ENCODE measurements at places on chromosomes 3 and 15.

DNA sequence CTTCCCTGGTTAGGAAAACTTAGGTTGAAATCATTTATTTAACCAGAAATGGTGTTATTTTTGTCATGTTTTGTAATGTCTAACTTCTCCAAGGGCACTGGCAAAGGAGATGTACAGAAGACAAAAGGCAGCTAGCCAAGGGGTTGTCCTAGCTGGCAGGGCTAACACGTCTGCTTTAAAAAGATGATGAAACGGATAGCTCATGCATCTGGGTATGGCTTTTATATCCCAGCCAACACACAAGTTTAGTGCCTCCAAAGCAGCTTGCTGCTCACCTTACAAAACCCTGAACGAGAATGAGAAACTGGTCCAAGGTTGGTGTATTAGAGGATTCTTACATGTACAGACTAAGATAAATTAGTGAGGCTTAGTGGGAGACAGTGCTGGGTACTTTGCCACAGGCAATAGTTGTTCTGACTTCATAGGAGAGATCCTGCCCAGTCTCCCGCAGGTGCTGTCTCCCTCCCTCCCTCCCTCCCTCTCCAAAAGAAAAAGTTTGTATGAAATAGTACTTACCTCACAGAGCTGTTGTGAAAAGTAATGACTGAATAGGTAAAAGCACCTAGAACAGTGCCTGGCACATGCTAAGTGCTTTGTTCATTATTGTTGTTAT lies 47.8 kb downstream of the KCNMB2 start:
- DNase-seq = no peak

DNA sequence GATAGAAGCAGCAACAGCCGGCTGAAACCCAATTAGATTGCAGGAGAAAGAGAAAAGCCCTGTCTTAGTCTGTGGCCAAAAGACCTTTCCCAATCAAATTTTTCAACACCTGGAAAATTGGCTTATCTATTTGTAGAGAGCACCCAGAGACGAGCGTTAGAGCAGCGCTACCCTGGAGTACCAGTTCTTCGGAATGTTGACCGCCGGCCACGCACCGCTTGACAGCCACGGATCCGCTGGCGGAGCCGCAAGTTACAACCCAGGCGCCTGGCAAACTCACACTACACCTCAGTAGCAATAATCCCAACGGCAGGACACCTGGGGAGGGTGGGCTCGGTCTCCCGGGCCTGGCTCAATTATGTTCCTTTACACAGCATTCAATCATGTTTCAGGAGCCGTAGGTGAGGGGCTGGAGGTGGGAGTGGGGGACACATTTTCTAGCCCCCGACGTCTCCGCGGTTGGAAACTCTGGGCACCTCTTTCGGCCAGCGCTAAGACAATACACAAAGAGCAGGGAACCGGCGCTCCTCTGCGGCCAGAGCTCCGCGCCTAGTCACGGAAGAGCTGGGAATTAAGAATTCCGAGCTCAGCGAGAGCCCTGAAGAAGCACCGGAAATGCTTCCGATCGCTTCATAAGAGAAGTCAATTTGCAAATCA lies 1.2 kb downstream of the MB21D2 start:
- peak; percentile 51 for DNase-seq

- DNase-seq = no peak
Observed at GRCh38 chr3:79111375-79112052, 656.3 kb downstream of the ROBO1 start.

DNA sequence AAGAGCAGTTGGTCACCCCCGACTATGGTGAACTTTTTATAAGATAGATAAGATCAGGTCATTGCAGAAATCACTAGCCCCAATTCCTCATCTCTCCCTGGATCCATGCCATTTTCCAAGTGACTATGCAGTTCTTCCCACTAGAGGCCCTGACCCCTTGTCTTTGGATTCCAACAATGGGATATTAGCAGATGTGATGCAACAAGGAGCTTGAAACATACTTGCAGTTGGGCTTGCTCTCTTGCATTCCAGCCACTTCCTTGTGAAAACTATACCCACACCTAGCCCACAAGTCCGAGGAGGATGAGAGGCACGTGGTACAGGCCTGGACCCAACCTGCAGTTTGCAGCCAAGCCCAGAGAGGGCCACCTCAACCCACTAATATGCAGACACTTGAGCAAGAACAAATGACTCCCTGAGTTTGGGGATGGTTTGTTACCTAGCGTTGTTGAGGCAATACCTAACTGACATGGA lies 60.6 kb downstream of the SUCLG2 start:
- DNase-seq = no peak

DNA sequence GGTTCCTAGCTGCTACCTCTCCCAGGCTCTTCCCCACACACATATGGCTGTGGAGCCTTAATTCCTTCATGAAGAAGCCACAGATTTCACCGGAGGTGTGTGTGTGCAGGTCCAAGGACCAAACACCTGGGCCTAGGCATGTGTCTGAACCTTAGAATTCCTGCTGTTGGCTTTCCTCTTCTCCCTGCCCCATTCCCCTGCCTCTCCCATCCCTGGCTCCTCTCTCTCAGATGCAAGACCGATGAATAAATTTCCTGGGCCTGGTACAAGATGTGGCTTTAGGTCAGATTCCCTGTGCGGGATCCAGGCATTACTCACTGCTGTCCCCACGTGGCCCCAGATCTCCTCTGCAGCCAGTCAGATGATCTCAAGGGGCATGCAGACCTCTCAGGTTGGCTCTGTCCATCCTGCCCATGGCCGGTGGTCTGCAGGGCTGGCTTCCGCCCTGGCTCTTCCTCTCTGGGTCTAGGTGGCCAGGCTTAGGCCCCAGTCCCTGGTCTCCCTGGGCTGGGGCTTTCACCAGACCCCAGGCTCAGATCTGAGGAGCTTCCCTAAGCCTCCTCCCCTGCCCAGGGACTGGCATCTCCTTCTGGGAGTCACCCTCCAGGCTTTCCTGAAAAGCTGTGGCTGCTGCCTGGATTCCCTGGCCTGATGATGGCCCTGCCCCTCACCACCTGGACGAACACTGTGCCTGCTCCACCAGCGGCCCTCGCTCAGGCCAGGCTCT lies 20.5 kb downstream of the CCR9 start:
- no peak for DNase-seq

- no peak for DNase-seq
Observed at GRCh38 chr15:57237301-57237642, 139.0 kb upstream of the CGNL1 start.

GRCh38 chr3:42159706-42160472 lies 68.7 kb downstream of the TRAK1 start:
- DNase-seq = no peak

- no peak for DNase-seq
Observed at GRCh38 chr3:480070-480469, 283.5 kb downstream of the CHL1 start.

GRCh38 chr15:63487076-63487757 lies 17.2 kb upstream of the USP3 start:
- DNase-seq = peak; percentile 78

DNA sequence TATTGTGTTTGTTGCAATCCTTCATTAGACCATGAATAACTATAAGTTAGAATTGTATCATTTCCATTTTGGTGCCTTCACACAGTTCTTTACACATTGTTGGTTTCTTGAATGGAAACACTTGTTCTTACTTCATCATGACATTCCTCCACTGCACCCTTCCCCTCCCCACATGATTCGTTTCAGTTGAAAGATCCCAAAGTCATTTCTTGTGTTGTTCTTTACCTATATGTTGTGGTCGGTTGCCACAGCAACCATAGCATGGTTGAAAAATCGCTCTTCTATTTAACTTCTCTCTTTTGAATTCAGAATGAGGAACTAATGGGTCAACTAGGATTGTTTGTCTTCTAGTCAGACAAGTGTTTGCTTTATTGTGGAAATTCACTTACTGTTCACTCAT lies 103.3 kb downstream of the IL1RAP start:
- DNase-seq = peak; percentile 21

- peak; percentile 51 for DNase-seq
Observed at GRCh38 chr3:195150181-195151118, 120.5 kb downstream of the XXYLT1 start.

GRCh38 chr3:104711406-104711805 lies 655.3 kb upstream of the ALCAM start:
- DNase-seq = no peak

GRCh38 chr15:67097930-67098740 lies 32.7 kb downstream of the SMAD3 start:
- DNase-seq = peak; percentile 85

GRCh38 chr3:195093731-195094130 lies 177.2 kb downstream of the XXYLT1 start:
- no peak for DNase-seq

DNA sequence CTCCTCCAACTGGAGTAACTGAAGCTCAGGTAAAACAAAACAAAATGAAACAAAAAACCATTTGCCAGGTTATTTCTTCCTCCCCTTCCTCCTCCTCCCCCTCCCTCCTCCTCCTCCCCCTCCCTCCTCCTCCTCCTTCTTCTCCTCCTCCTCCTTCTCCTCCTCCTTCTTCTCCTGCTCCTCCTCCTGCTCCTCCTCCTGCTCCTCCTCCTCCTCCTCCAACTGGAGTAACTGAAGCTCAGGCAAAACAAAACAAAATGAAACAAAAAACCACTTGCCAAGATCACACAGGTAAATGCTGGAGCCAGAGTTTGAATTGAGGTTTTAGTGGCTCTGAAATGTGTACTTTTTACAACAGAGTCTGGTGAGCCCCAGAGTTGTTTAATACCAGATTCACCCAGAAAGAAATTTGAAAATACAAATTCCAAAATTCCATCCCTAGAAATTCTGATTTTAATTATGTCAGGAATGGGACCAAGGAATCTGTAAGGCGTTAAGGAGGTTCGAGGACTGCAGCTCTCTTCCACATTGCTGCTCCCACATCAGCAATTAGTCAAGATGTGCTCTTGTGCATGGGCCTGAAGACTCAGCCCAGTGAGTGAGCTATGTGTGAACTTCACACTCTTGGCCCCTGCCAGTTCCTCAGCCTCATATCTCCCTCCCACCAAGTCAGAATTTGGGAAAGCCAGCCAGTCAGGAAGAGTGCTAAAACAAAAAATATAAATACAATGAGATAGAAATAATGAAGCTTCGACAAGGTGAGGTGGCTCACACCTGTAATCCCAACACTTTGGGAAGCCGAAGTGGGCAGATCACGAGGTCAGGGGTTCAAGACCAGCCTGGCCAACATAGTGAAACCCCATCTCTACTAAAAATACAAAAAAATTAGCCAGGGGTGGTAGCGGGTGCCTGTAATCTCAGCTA lies 31.6 kb upstream of the ZNF770 start:
- no peak for DNase-seq

- no peak for DNase-seq
Observed at GRCh38 chr3:46994801-46995731, 15.6 kb downstream of the NBEAL2 start.

GRCh38 chr3:190543671-190544070 lies 29.8 kb downstream of the IL1RAP start:
- DNase-seq = no peak

GRCh38 chr15:95468820-95469219 lies 861.7 kb upstream of the NR2F2 start:
- DNase-seq = no peak

DNA sequence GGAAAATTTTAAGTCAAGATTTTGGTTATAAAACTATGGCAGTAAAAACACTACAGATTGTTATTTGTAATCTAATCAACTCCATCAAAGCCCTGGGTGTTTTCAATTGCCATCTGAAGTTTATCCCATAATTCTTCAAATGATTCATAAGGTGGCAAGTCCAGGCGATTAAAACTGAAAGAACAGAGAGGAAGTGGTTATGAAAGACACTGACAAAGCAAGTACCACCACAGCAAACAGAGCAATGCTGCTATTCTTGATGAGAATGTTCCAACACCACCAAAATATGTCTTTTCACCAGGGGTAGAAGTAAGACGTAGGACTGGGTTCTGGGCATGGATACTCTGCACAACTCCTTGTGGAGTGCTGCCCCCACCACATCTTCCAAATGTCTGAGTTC lies 86.9 kb upstream of the PRTG start:
- DNase-seq = no peak

DNA sequence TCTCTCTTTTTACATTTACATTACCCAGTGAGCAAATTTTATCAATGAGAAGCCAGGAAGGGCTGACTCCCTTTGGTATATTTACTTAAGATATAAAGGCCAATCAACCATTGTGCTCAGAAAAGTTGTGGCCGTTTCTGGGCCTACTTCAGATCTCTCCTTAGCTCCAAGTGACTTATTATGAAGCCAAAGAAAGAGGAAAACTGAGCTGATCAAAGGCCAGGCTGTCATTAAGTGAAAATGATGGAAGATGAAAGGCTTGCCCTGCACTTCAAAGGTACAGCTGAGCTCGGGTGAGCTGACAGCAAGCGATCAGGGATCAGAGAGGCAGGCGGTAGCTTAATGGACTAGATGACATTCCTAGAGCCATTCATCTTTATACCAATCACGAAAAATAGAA lies 24.8 kb downstream of the VGLL4 start:
- no peak for DNase-seq

GRCh38 chr15:55284426-55284825 lies 5.2 kb downstream of the RAB27A start:
- no peak for DNase-seq

GRCh38 chr3:120177707-120178306 lies 83.6 kb upstream of the GSK3B start:
- no peak for DNase-seq
